AG04450 (cell line): ENCODE measurements at places on chromosomes 7 and 10. TPM values are rescaled to one million over a fixed set of nuclear protein-coding genes. Genes with fewer than 3 reads are reported as not detected.

The TWIST1 gene
- 19.4 and 26.5 TPM in 2 replicates for polyA plus RNA-seq

The PLA2G12B gene
- not detected in 2 replicates for polyA plus RNA-seq

The PARD3 gene
- 34.4 and 43.1 TPM in 2 replicates for polyA plus RNA-seq

The FAM237B gene
- polyA plus RNA-seq: not detected in 2 replicates

The SH2D4B gene
- not detected in 2 replicates for polyA plus RNA-seq

The GFRA1 gene
- 6.8 and 7.5 TPM in 2 replicates for polyA plus RNA-seq

The POU6F2 gene
- not detected in 2 replicates for polyA plus RNA-seq

The NKX2-3 gene
- not detected in 2 replicates for polyA plus RNA-seq

The FRA10AC1 gene
- polyA plus RNA-seq: 7.0 and 12.1 TPM in 2 replicates

DNA sequence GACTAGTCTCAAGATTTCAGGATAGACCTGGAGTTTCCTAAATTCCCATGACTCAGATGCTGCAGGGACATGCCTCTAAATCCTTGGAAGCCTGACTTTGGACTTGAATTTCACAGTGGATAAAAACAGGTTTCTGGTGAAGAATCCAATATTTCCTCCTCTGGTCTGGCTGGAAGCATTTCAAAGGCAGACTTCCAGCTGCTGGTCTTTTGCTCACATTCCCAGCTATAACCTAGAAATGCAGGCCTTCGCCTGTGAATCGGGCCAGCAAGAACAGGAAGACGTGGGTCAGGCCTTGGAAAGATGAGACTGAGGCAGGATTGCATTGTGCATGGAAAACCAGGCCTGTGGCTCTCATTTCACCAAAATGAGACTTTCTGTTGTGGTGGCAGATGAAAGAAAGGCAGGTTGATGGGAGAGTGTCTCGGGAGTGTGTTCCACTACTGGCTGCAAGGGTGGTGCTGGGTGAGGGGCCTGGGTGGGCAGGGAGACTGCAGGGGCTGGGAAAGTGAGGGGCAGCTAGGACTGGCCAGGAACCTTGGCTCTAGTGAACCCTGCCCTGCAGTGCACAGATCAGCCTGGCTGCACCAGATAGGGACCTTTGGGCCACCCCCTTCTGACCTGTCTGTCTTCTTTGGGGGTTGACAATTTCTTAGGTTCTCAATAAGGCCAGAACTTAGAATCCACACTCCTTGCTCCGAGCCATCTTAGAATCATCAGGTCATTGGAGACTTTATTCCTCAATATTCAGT is 488.8 kb upstream of the MKI67 start:
- DNase-seq: no peak

- DNase-seq: peak; percentile 27
These were observed at the start of gene SLC25A13 for GRCh38 chr7:96321658-96322372. SLC25A13 (minus strand) TSS chr7:96322098; CDS start chr7:96321956, 142 bp downstream.

DNA sequence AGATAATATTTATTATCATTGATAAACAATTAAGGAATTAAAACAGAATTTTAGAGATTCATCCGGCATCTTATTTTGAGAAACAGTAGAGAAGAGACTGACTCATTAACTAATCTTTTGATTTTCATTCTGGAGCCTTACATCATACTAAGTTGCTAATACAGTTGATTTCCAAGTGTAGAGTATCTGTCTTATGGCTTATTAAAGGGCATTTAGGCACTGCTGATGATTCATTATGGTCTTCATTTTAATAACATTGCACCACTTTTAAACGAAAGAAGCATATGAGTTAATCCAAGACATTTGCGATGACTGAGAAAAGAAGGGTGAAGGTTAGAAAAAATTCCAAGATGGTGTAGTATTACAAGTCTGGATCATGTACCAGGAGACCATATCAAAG is 186.0 kb upstream of the CACNA2D1 start:
- no peak for DNase-seq

DNA sequence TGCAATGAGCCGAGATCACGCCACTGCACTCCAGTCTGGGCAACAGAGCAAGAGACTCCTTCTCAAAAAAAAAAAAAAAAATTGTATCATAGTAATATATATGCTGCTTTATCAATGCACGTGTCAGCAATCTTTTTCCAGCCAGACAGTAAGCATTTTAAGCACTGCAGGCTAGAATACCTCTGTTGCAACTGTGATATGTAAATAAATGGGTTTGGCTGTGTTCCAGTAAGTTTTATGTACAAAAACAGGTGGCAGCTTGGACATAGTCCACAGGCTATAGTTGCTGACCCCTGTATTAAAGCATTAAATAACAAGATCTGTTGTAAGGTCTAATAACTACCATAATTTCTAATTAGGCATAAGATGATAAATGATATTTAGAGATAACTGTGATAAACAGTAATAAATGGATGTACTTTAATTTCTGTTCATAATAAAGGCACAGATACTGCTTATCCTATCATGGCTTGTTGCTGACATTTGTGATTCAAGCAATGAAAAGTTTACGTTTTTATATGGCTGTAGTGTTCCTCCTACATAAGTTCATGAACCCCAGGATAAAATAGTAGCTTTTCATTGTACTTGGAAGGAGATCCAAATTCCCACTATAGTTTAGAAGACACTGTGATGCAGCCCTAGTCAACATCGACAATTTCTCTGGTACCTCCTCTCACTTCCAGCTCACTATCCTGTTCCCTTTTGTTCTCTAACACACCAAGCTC is 161.4 kb downstream of the ELMO1 start:
- DNase-seq: no peak

GRCh38 chr7:69906283-69906995 is 308.2 kb downstream of the AUTS2 start:
- no peak for DNase-seq

DNA sequence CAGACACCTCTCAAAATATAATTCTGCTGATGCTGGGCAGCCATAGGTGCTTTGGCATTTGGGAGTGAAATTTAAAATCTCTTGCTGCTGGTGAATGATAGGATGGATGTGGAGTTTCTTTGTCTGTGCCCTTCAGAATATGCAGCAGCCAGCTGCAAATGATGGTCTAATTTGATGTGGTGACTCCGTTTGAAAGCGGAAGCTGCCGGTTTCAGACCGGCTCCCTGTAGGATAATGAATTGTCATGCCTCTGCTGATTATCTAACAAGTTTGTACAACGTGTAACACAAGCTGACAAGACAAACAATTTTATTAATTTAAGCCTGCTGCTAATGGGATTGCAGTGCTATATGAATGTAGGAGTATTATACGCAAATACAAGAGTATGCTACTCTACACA is 103.5 kb downstream of the SND1 start:
- DNase-seq: no peak

- DNase-seq: no peak
These were observed 171.8 kb downstream of the SEMA3D start for GRCh38 chr7:85014936-85015660.

DNA sequence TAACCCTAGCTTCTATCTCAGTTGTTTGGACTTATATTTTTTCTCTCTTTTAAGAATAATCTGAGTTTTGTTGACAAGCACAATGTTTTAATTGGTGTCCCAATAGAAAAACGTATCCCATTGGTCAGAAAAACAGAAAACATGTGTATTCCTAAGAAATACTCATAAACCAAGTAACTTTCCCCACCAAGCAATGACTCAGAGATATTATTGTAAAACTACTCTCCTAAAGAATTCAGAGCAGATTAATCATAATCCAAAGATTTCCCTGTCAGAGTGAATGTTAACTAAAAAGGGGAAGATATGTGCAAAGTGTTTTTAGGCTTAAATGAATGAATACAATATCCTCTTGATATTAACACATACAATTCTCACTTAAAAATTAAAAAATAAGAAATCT is 29.4 kb upstream of the MBL2 start:
- no peak for DNase-seq

DNA sequence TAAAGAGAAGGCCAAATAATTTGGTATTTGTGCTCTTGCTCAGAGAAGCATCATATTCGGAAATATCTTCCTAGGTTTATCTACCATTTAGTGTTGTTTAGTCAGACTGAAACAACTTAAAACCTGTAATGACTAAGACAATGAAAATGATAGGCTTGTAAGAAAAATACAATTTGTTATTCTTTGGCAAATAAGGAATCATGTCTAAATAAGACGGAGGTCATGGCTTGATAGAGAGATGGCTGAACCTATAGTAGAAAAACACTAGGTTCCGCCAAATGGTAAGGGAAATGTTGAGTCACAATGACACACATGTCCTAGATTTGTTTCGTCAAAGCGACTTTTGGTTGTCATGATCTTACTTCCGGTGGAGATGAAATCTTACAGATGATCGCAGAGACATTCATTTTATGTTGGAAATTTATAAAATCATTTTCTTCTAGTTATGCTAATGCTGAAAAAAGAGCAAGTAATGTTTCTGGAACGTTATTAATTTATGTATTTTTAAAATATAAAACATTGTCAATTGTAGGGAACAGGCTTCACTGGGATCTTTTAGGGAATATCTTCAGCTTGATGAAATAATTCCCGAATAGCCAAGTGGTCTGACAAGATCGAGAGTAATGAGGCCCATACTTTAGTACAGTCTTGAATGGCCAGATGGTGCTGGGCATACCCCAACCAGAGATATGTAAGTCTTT is 1.0 kb downstream of the SRGN start:
- no peak for DNase-seq

DNA sequence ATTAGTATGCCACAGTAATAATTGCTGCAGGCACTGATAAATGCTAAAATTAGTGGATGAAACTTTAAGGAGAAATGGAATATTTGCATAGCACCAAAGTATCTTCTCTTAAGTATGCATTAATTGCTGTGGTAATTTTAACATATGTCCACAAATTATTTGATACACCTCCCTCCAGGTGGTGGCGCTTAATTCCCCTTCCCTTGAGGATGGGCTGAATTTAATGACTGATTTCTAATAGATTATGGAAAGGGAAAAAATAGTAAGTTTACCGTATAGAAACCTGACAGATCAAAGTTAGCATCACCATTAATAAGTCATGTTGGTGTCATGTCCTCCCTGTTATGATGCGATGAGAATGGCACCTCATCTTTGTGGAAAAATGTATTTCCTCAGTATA is 519.2 kb downstream of the TFEC start:
- no peak for DNase-seq

DNA sequence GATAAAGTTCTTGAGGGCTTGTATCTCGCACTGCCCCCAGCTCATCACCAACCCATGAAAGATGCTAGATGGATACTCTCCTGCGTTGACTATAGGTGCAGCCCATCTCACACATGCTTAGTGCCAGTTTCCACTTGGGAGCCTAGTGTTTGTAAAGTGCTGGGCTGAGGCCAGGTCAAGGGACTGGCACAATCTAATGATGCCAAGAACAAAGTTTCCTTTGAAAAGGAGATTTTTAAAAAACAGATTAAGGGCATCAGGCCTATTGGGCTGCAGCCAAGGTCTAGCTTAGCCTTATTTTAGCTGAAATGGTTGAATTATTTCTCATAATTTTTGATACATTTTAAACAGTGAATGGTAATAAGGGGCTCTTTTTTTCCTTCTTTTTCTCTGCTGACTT is 259.0 kb downstream of the ADRA2A start:
- no peak for DNase-seq

GRCh38 chr7:158512869-158513268 is 74.8 kb downstream of the PTPRN2 start:
- no peak for DNase-seq

- no peak for DNase-seq
These were observed 89.6 kb downstream of the EGFR start for GRCh38 chr7:55108401-55108800.

DNA sequence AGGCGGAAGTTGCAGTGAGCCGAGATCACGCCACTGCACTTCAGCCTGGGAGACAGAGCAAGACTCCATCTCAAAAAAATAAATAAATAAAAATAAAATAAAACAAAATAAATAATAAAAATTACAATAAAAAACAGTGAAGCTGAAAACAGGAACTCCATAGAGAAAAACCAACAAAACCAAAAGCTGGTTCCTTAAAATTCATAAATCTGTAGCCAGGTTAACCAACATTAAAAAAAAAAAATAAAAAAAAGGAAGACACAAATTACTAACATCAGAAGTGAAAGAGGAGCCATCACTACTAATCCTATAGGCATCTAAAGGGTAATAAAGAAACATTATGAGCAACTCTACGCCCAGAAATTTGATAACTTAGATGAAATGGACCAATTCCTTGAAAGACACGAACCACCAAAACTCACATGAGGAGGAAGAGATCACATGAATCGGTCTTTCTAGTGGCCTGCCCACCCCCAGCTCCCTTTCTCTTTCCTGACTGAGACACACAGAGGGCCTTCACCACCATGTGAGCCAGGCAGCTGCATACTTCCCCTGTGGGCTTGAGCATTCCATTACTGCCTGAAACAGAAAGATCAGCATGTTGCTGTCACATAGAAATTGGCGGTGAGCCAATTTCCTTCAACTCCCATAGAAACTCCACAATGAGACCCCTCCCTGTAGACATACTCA is 208.7 kb downstream of the MAD1L1 start:
- no peak for DNase-seq

DNA sequence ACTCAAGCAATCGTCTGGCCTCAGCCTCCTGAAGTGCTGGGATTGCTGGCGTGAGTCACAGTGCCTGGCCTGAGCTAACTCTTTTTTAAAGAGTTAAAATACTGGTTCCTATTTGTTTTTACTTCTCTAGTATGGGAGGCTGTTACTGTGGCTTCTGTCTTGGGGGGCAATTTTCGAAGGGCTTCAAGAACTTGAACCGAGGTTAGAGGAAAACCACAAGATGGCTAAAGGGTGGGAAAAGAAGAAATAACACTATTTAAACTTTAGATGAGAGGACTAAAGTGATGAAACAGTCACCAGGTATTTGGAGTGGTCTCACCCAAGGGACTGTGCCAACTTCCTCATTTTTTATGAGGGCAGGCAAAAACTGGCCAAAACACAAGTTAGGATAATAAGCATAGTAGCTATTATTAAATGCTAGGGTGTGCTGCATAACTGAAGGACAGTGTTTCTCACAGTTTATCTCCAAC is 17.8 kb downstream of the MET start:
- no peak for DNase-seq

- DNase-seq: no peak
These were observed 224.9 kb downstream of the EXOC4 start for GRCh38 chr7:133477791-133478190.

- DNase-seq: no peak
These were observed 58.3 kb upstream of the CALD1 start for GRCh38 chr7:134721171-134721570.

DNA sequence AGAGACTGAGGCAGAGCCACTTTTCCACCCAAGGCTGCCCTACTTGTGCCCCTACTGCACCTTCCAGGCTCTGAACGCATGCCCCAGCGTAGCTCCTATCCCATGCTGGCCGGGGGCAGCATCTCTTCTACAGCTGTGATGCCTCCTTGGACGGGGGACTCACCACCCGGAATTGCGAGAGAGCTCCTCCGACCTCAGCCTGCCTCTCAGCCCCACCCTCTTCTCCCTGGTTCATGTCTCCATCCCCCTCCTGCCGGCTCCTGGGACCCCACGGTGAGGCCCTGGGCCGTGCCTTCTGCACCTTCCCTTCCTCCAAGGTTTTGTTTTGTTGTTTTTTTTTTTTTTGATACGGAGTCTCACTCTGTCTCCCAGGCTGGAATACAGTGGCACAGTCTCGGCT is 112.4 kb downstream of the MICALL2 start:
- DNase-seq: no peak

DNA sequence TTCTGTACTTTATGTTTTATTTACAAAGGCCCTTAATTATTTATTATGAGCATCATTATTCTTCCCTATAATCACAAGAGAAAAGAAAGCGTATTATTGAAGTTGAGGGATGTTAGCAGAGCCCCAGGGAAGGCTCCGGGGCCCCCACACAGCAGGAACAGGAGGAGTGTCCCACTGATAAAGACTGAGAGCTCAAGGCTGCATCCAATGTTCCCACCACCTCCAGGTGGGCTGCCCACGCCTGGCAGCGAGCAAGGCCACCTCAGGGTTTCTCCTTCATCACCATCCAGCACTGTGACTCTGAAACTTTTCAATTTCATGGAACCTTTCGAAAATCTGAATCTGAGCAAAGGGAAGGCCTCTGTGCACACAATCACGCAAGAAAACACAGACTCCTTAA is 35.9 kb upstream of the WIPF3 start:
- no peak for DNase-seq
